ENCODE measurements at places on chromosomes 6 and 20. TPM values are rescaled to one million over a fixed set of nuclear protein-coding genes. Genes with fewer than 3 reads are reported as not detected.
A peak's percentile ranks its signal among the peaks of the same experiment; 100 is the strongest.

DNA sequence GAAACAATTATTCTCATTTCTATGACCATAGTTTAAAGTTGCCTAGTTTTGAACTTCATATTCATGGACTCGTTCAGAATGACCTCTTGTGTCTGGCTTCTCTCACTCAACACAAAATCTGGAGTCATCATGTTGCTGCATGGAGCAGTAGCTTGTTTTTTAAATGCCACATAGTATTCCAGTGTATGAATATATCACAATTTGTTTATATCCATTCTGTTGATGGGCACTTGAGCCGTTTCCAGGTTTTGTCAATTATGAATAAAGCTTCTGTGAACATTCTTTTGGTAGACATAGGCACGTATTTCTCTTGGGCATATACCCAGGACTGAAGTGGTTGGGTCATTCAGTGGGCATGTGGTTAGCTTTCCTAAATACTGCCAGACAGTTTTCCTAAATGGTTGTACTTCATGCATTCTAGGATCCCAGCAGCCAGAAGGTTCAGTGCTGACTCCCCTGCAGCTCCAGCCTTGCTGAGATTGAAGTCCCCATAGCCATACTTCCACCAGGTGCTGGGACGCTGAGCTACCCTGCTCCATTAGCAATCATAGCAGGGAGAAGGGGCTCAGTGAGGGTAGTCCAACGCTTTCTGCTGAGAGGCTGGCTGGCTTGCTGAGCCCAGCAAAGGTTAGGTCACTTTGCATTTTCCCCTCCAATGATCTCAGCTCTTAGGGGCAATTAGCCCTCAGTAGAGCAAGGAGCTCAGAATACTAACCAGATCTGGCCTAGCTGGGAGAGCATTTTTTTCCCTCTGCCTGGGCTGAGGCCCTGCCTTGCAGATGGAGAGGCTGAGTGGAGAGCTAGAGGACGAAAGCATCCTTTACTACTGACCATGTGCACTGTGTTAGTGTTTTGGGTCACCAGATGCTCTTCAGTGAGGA is 35.7 kb upstream of the CTNNBL1 start:
- DNase-seq = no peak

GRCh38 chr20:5703681-5704101 is 46.5 kb upstream of the SHLD1 start:
- no peak for DNase-seq

GRCh38 chr20:21280522-21281016 is 22.6 kb upstream of the XRN2 start:
- no peak for DNase-seq

DNA sequence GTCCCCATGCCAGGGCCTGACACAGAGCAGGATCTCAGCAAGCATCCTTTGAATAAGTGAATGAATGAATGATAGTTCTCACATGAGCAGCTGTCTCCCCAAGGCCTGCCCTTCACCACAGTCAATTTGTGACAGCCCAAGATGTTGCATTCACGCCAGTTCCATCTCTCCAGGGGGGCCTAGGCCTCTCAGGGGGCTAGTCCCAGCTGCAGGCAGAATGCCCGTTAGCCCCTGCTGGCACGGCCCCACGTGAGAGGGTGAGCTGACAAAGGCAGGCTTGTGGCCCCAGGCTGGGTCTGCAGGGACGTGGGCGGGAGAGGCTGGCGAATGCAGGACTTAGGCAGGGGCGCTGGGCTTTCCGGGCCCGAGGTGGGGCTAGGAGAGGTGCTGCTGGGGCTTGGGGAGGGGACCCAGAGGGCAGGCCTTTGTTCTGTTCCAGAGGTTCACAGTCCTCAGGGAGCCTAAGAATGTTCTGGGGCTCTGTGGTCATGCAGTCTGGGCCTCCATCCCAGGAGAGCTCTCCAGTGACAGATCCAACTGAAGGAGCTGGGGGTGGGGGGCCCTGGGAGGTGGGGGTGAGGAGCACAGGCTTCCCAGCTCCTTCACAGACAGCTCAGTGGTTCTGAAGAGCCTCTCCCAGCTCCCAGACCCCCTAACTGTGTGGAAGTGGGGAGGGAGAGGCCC is 30.5 kb upstream of the TLDC2 start:
- no peak for DNase-seq

Gene DAAM2
- not detected for total RNA-seq

DNA sequence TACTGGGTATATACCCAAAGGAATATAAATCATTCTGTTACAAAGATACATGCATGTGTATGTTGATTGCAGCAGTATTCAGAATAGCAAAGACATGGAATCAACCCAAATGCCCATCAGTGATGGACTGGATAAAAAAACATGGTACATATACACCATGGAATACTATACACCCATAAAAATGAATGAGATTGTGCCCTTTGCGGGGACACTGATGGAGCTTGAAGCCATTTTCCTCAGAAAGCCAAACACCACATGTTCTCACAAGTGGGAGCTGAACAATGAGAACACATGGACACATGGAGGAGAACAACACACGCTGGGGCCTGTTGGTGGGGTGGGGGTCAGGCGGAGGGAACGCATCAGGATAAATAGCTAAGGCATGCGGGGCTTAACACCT is 41.3 kb upstream of the MAPK13 start:
- no peak for DNase-seq

- DNase-seq = no peak
Observed at GRCh38 chr20:24962182-24962492, 13.1 kb downstream of the CST7 start.

GRCh38 chr6:147204843-147205311 is 660 bp downstream of the STXBP5 start:
- no peak for DNase-seq

DNA sequence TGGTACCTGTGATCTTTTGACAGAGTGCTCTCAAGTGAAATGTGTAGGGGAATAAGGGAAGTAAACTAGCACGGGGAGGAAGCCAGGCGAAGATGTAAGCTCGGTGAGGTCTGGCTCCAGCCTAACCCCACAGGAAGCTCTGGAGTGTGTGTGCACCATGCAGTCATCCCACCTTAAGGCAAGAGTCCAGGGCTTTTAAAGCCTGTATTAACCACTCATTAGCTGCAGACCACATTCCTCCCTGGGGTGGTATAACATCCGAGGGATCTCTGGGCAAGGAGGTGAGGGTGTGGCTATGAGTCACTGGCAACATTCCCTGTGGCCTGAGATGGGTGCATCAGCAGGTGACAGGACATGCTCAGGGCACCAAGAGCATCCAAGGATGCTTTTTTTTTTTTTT is 12.5 kb upstream of the RANBP9 start:
- DNase-seq = peak; percentile 99

GRCh38 chr20:12305188-12305950 is 387.7 kb downstream of the BTBD3 start:
- no peak for DNase-seq

Gene LTB
- 0.63 TPM for total RNA-seq

DNA sequence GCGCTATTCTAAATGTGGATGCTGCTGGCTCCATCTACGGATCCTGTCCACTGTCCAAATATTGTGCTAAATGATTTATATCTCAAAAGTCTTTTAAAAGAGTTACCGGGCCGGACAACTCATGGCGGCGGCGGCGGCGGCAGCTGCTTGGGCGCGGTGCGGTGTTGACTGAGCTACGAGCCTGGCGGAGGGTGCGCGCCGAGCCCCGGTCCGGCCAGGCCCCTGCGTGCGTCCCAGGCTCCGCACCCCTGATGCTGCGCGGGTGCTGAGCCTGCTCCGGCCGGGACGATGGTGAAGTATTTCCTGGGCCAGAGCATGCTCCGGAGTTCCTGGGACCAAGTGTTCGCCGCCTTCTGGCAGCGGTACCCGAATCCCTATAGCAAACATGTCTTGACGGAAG is 303.4 kb downstream of the CENPW start:
- DNase-seq = no peak

Gene AIF1
- not detected for total RNA-seq

DNA sequence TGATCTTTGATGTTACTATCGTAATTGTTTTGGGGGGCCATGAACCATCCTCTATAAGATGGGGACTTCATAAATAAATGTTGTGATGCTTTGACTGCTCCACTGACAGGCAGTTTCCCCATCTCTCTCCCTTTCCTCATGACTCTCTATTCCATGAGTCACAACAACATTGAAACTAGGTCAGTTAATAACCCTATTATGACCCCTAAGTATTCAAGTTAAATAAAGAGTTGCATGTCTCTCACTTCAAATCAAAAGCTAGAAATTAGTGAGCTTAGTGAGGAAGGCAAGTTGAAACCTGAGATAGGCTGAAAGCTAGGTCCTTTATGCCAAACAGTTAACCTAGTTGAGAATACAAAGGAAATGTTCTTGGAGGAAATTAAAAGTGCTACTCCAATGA is 491.0 kb downstream of the HAO1 start:
- DNase-seq = no peak

Gene OXT
- total RNA-seq = not detected

GRCh38 chr6:5894357-5894756 is 112.4 kb downstream of the NRN1 start:
- DNase-seq = no peak

- DNase-seq = no peak
Observed at GRCh38 chr20:23832775-23833513, 6.4 kb upstream of the CST2 start.

Gene MYH7B
- total RNA-seq = 2.3 TPM

All from PC-9 (cell line).